ENCODE measurements at places on chromosomes 11 and 22.

DNA sequence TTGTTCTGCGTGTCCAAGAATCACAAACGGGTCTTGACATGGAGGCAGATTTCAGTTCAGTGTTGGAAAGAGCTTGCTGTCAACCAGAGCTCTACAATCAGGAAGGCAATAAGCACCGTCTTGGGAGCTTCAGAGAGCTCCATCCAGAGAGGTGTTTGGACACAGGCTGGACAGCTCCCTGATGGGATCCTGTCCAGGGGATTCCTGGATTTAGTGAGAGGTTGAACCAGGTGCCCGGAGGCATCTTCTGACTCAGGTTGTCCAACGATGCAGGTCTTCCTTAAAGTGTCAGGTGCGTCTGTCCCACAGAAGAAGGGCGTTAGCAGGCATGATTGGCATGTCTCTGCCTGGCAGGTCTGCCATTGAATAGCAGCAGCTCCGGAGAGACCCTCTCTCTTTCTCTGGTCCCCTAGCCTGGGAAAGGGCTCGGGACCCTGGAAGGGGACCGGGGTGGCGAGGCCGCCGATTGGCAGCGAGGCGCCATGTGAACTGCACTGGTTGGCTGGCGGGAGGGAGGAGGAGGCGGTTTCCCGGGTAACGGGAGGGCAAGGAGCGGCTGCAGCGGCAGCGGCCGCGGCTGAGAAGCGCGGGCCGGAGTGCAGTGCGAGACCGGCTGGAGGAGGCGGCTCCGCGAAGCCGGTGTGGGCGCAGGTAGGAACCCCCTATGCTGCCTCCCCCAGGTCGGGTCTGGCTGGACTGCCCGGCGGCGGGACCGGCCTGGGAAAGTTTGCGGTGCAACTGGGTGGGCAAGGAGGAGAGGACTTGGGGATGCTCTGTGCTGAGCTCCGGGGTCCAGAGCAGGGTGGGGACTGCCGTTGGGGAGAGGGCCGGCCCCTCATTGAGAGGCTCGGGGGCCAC, 104.1 kb upstream of the E2F8 start:
- DNase-seq = peak; percentile 66

DNA sequence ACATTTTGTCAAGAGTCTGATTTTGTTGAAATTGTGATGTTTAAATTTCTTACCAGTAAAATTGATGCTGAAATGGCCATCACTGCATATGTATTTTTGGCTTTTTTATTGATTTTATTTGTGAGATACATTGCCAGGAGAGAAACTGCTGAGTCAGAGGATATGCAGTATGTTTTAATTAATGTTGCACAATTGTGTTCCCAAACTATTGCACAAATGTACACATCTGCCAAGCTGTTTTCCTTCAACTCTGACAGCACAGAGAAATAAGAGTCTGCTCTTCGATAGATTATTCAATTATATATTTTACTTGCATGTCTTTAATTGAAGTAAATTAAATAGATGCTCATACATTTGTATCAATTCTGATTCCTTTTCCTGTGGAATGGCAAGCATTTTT, 640.2 kb upstream of the LUZP2 start:
- DNase-seq = no peak

DNA sequence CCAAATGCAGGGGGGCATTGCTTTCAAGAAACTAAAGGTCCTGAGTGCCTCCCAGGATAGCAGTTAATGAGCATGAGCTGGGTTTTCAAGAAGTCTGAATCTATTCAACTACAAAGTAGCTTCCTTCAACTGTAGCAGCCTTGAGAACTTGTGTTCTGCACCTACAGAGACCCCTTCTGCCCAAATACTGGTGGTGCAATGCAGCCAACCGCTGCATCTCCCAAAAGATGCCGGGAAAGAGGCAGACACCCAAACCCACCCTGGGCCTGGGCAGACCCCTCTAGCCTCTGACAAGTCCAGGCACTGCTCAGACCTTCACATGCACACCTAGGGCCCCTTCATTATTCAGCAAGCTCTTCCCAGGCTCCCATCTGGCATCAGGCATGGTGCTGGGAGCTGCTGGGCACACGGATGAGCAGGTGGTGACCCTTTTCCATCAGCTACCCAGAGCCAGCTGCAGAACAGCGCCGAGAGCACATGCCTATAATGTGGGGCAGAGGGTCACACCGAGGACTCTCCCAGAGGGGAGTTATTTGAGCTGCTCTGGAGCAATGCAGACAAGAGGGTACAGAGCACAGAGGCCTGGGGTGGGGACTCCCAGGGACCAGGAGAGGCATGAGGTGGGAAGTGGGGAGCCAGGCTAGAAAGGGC, 44.9 kb upstream of the ETS1 start:
- no peak for DNase-seq

GRCh38 chr11:104333977-104334376, 170.0 kb upstream of the PDGFD start:
- no peak for DNase-seq

GRCh38 chr11:16440136-16440535, 83.8 kb upstream of the SOX6 start:
- no peak for DNase-seq

Measured in GM12891 (cell line).